ENCODE measurements at places on chromosomes 12 and 14.

- DNase-seq: no peak
Measured at GRCh38 chr12:76311796-76312195, 36.4 kb downstream of the BBS10 start.

DNA sequence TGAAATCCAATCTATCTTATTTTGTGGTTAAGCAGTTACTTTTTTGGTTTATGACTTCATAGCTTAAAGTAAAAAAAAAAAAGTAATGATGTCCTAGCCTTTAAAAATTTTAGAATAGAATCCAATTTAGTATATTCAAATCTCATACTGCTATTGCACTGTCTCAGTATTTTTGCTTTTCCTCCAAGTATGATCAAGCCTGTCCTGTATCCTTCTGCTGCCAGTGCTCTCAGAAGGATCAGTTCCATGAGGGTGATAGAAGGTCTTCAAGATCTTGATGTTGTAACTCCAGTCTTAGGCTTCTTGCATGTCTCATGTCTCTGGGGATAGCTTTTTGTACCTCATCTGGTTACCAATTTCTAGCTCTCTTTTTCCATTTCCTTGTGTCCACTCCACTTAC is 324.2 kb upstream of the FAR2 start:
- no peak for DNase-seq

- DNase-seq: no peak
Measured at GRCh38 chr14:26404927-26405326, 192.9 kb downstream of the NOVA1 start.

DNA sequence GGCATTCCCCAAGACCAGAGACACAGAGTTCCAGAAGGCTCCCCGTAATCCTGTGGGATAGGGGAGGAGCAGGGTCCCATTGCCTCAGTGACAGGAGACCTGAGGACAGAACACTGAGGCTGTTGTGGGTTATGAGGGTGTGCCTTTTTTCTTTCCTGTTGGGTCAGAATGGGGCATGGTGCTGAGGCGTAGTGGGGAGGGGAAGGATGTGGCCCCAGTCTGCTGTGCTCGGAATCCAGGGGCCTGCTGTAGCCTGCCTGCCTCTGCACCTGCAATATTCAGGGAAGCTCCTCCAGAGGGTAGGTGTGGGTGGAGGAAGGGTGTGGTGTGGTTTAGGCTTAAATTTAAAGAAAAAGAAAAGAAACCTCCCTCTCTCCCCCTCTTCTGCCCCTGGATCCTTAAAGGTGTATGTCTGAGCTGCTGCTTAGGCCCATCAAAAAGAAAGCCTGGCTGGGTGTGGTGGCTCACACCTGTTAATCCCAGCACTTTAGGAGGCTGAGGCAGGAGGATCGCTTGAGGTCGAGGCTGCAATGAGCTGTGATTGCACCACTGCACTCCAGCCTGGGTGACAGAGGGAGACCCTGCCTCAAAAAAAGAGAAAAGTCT is 18.7 kb downstream of the PLEKHG3 start:
- no peak for DNase-seq

- no peak for DNase-seq
Measured at GRCh38 chr12:84073401-84073800, 839.2 kb downstream of the SLC6A15 start.

- DNase-seq: no peak
Measured at GRCh38 chr12:121822393-121823100, 18.7 kb downstream of the SETD1B start.

DNA sequence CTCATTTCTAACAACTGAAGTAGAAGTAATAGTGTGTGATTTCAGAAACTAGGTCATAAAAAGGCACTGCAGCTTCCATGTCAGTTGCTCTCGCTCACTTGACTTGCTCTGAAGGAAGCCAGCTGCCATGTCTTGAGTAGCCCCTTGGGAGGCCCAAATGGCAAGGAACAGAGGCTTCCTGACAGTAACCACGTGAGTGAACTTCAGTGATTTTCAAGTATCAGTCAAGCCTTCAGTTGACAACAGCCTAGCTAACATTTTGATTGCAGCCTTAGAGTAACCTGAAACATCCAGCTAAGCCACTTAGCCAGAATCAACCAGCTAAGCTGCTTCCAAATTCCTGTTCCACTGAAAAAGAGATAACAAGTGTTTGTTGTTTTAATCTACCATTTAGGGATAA is 26.7 kb downstream of the TOGARAM1 start:
- DNase-seq: peak; percentile 91
